Renal cortex interstitium (tissue), 15 donors: ENCODE measurements at places on chromosomes 6 and 20.

DNA sequence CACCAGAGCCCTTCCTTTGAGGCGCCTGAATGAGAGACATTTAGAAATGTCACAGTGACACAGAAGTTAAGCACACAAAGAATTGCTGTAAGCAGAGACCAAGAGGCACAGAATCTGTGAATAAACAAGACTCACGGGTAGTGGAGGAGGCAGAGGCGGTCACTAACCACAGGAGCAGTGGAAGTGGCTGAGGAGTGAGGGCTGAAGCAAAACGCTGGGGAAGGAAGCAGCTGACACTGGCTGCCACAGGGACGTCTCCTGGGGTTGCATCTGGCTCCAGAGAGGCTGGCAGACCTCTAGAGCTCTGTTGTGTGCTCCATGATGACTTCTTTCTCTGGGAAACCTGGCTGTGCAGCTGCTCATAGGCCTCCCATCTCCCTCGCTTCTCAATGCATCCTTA is 65.0 kb upstream of the SLC2A12 start:
- DNase-seq: no peak

DNA sequence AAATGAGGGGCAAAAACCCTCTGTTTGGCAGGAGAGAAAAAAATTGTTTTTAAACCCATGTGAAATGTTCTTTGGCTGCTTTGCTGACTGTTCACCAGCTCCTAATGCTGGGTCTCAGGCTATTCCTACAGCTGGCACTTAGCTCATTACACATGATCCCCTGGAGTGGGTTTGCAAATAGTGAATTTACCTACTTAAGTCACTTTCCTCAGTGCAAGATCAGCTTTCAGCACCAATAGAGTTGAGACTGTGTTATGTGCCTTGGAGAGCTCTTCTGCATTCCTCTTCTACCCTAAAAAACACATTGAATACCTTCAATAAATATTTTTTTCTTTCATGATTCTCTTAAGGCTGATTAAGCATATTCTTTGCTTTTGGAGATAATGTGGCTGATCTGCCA is 58.4 kb upstream of the PRDM1 start:
- no peak for DNase-seq

GRCh38 chr6:142913511-142914047 is 31.4 kb downstream of the HIVEP2 start:
- DNase-seq: no peak

GRCh38 chr6:90019216-90019615 is 124.9 kb downstream of the GJA10 start:
- DNase-seq: no peak

- DNase-seq: no peak
These were observed 162.5 kb downstream of the CDH4 start for GRCh38 chr20:61414455-61414991.

DNA sequence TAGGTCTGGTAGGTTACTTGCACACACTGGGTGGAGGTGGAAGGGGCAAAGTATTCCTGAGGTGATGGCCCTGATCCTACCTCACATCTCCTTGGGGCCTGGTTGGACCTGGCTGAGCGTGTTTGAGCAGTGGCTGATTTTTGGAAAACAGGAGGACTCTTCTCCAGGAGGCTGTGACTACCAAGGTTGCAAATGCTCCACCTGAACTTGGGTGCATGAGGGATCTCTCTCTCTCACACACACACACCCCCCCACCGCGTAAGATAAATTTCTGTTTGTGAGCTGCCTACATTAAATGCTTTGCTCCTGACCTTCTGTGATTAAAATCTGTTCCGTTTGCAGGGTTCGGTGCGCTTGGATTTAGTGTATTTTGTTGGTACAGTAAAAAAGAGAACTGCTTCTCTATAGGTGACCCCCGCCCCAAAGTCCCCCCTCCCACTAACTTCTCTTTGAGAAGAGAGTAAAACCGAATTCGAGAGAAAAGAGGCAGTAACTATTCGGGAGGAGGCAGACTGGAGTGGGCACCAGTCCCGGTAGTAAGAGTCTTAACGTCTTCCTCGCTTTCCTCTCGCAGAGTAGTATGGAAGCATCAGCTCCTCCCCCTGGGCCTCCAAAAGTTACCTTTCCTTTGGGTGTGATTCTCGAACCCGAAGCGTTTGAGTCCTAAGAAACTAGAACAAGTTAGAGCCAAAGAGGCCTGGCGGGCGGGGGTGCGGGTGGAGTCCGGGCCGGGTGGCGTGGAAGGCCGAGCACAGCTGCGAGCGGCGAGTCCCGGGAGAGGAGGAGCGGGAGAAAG is 585 bp upstream of the DSE start:
- DNase-seq: no peak

GRCh38 chr20:57306747-57307146 is 22.9 kb upstream of the SPO11 start:
- no peak for DNase-seq

- no peak for DNase-seq
These were observed 134.2 kb upstream of the AGPAT4 start for GRCh38 chr6:161408041-161408440.

GRCh38 chr20:56945901-56946300 is 316.8 kb downstream of the TFAP2C start:
- DNase-seq: no peak
